ENCODE measurements at places on chromosomes 4 and X. TPM values are rescaled to one million over a fixed set of nuclear protein-coding genes. Genes with fewer than 3 reads are reported as not detected.

Gene DNAAF6
- polyA plus RNA-seq: 0.09 TPM

Gene TBC1D14
- 28.4 TPM for polyA plus RNA-seq

Gene PAGE1
- polyA plus RNA-seq: not detected

Gene FGF2
- 3.7 TPM for polyA plus RNA-seq

Gene SPANXD
- not detected for polyA plus RNA-seq
